HT1080 (cell line): ENCODE measurements at places on chromosomes 1 and 21.

- DNase-seq = no peak
Measured at GRCh38 chr1:177044390-177044789, 120.1 kb downstream of the ASTN1 start.

GRCh38 chr1:112472142-112472541 is 36.6 kb upstream of the WNT2B start:
- DNase-seq = no peak

- no peak for DNase-seq
Measured at GRCh38 chr1:3992746-3993145, 92.7 kb upstream of the C1orf174 start.

- no peak for DNase-seq
Measured at GRCh38 chr1:217180443-217180842, 450.4 kb downstream of the GPATCH2 start.

- no peak for DNase-seq
Measured at GRCh38 chr21:38301321-38302214, 44.8 kb downstream of the KCNJ15 start.

DNA sequence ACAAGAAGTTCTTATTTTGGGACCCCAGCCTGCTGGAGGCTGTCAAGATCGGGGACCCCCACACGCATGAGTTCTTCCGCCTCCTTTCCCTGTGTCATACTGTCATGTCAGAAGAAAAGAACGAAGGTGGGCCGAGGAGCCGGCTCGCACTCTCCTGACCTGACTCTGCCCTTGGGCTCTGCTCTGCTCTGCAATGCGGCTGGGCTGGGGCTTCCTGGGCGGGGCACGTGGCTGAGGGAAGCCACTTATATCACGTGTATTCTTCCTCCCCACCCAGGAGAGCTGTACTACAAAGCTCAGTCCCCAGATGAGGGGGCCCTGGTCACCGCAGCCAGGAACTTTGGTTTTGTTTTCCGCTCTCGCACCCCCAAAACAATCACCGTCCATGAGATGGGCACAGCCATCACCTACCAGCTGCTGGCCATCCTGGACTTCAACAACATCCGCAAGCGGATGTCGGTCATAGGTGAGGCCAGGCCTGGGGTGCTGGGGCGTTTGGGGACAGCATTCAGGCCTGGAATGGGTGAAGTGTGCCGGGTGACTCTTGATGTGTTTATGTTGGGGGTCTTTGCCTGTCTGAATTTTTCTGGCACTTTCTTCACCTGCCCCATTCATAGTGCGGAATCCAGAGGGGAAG is 17.6 kb downstream of the ATP8B2 start:
- no peak for DNase-seq

DNA sequence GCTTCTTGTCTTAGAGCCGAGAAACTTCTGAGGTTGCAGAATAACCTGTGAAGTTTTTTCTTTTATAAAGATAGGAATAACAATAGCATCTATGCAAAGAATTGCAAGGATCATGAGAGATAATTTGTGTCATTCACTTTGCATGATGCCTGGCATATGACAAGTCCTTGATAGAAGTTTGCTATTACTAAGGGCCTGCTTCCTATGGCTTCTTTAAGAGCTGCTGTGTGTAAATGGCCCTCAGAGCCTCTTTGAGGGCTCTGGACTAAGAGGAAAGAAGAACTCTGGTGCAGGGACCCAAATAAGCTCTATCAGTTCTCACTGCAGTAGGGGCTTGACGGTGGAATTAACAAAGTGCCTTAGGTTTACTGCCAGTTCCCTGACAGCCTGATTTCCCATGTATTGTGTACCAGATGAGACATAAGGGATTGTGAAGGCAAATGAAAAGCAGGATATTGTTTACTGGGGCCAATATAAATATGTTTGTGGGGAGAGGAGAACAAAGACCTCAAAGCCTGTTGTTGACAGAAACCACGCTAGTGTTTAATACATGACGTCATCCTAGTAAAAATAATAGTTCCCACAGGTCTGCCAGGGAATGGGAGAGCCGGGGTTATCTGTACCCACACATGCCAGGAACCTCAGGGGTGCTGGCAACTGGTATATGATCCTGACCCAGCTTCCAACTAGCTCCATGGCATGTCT is 131.2 kb upstream of the UBE2U start:
- DNase-seq = peak; percentile 21

DNA sequence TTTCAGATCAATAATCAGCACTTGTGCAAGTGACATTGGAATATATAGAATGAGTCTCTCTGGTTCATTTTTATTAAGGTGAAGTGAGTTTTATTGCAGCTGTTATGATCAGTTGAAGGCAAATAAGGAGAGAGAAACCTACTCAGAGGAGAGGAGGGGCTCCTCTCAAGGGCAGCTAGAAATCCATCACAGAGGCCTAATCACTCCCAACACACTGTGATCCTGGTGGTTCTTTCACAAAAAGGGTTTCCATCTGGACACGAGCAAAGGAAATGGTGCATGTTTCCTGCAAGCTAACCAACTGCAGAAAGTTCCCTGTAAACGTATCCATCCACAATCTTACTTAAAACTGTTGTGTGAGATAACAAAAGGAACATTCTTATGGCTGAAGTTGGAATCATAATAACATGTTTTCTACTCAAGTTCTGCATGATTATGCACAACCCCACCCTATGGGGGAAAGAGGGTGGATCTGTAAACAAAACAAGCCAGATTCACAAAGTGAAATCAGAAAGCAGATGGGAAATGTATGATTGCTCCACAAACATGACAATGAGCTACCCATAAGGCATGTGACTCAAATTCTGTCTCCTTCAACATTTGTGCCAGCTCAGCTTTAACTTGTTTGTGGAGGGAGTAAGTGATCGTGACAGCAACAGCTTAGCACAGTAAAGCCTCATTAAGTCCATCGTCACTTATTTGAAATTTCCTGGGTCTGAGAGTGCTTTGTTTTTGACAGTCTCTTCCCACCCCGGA is 141.2 kb upstream of the ST6GALNAC5 start:
- no peak for DNase-seq

DNA sequence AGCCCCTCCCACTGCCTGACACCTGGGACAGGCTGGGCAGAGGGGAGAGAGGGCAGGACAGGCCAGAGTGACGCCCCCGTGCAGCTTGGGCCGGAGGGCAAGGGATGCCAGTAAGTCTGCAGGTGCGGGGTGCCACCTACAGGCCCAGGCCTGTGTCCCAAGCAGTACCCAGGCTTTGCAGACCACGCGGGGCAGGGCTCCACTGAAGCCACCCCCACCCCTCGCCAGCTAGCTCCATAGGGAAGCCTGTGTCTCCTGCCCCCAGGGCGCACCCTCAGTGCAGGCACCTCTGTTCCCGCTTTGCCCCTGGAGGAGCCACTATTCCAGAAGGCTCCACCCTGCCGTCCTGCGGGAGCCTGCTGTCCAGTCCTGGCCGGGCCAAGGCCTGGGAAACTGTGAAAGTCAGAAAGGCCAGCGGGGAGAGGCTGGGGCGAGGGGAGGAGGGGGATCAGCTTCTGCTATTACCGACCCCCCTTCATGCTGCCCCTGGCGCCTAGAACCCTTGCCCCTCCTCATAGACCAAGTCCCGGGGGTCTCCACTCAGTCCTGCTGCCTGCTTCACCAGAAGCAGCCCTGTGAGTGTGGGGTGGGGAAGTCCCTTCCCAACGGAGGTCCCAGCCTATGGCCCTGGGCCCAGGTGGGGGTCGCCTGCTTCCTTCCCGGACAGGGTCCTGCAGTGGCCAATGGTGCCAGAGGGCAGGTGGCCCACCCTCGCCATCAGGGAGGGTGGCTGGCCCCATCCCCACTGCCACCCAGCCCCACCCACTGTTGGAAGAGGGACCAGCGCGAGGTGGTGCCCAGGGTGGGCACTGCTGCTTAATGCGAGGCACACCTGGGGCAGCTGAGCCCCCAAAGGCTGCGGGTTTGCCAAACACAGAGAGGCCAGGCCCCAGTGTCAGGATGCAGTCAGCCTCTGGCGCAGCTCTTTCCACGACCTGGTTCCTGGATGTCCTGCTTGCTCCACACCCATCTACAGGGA is 54.4 kb downstream of the KCNAB2 start:
- no peak for DNase-seq

- no peak for DNase-seq
Measured at GRCh38 chr21:35139382-35139715, 90.2 kb upstream of the RUNX1 start.

- DNase-seq = peak; percentile 39
Measured at GRCh38 chr21:29149808-29150425, 19.5 kb downstream of the MAP3K7CL start.

- DNase-seq = no peak
Measured at GRCh38 chr1:154329152-154329521, 3.8 kb downstream of the ATP8B2 start.

- no peak for DNase-seq
Measured at GRCh38 chr1:236532850-236533249, 9.1 kb downstream of the LGALS8 start.

DNA sequence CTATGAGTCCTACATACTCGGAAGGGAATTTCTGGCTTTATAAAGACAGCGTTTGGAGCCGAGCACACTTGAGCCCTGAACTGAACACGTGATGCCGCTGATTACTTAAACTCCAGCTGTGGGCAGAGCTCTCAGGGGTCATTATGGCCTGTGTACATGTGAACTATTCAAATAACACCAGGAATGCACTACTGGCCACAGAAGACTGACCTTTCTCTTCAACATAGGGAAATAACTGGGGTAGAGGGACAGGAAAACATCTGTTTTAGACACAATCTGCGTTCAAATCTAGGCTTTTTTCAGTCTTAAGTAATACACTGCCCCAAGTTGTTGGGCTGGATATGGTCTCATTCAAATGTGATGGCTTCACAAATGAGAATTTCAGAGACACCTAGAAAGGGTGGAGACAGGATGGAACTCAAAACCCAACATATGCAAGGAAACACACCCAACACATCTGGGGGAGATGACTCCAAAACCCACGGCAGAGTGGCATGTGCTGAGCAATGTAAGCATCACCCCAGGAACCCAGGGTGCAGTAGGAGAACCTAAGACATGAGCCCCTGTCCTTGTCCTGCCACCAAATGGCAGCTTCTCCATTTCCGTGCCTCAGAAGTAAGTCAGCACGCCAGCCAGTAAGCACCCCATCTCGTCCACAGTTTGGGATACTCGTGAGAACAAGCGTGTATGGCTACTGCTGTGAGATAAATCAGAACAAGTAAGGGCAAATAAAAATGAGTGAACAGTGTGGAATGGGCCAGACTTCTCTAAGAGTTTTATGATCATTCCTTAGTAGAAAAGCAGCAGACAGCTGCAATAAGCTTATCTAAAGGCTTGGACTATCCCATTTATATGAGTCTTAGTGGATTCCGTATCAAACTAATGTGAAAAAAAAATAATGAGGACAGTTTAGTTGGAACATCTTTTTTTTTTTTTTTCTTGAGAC is 24.9 kb downstream of the NID1 start:
- no peak for DNase-seq

DNA sequence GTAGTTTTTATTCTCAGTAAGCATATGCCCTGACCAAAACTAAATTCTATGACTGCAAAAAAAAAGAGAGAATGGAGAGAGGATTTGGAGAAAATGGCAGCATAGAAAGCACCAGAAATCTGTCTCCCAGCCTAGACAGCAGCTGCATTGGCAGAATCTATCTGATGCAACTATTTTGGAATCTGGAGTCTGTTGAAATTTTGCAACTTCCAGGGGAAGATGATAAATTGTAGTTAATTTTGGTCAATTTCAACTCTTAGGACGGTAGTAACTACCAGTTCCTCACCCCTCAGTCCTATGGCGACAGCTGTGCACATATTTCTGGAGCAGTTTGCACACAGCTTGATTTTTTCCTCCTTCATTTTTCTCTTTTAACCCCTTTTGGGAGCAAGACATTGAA is 10.9 kb downstream of the EXO5 start:
- DNase-seq = no peak

DNA sequence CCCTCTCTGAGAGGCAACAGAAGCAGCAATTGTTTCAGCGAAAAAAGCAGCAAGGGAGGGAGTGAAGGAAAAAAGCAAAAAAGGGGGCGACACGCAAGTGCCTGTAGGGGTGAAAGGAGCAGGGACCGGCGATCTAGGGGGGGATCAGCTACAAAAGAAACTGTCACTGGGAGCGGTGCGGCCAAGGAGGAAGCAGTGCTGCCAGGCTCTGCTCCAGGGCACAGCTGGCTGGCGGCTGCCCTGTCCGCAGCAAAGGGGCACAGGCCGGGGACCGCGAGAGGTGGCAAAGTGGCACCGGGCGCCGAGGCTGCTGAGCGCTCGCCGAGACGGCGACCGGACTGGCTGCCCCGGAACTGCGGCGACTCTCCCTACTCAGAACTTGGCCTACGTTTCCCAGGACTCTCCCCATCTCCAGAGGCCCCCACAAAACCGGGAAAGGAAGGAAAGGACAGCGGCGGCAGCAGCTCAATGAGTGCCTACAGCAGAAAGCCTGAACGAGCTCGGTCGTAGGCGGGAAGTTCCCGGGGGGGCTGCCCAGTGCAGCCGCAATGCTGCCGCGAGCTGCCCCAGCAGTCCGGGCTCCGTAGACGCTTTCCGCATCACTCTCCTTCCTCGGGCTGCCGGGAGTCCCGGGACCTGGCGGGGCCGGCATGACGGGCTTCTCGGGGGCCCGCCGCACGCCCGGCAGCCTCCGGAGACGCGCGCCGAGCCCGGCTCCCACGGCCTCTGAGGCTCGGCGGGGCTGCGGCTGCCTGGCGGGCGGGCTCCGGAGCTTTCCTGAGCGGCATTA is 1.0 kb upstream of the CDKN2C start:
- DNase-seq = no peak

DNA sequence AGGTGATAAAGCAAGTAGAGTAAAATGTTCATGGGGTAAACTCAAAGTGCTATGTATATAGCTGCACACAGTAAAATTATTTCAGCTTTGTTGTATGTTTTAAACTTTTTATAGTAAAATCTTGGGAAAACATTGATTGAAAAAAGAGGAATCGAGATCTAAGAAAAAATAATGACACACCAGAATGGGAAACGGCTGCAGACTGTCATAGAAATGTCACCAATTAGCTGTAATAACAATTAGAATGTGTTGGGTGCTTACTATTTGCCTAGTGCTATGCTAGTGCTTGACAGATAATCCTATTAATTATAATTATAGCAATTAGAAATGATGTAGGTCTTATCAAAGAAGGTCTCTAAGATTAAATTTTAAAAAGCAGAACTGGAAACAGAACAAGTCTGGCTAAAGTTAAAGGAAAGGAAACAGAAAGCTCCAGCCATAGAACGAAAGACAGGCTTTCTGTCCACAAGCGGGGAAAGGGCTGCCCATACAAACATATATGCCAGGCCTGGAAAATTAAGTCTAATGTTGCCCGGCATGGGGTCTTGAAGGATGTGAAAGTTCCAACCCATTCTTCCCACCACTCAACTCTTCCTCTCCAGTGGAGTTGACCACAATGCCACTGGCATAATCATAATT is 5.0 kb downstream of the PCNX2 start:
- no peak for DNase-seq

- DNase-seq = peak; percentile 61
Measured at GRCh38 chr1:6108937-6109614, 63.4 kb downstream of the KCNAB2 start.
